Right forelimb (tissue), 1 donor: ENCODE measurements at places on chromosomes 4 and X.

DNA sequence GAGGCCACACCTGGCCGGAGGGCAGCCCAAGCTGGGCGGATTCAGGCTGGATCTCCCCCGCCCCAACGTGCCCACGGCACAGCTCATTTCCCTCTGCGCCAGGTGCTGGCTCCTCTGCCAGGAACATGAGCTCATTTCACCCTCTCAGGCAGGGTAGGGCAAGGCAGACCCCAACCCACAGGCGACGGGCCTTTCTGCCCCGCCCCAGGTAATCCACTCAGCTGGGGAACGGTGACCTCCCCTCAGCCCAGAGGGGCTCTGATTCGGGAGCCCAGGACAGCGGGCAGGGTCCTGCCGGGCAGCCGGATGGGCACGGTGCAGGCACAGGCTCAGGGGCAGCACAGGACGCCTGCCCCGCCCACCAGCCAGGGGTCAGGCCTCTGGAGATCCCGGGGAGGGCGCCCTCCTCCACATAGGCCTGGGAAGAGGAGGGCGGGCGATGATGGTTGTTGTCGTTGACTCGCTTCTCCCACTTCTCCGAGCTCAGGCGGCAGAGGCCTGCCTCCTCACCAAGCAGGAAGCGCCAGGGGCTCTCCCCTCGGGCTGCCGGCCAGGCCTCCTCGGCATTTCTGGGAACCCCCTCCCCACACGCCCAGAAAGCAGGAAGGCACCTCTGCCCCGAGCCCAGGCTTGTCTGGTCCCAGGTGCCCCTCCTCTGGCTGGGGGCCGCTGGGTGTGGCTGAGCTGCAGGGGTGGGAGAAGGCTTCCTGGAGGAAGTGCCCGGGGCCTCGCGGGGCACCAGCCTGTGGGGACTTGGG lies 31.1 kb downstream of the TACC3 start:
- no peak for DNase-seq

GRCh38 chr4:111802191-111802590 lies 343.1 kb upstream of the FAM241A start:
- DNase-seq: no peak

DNA sequence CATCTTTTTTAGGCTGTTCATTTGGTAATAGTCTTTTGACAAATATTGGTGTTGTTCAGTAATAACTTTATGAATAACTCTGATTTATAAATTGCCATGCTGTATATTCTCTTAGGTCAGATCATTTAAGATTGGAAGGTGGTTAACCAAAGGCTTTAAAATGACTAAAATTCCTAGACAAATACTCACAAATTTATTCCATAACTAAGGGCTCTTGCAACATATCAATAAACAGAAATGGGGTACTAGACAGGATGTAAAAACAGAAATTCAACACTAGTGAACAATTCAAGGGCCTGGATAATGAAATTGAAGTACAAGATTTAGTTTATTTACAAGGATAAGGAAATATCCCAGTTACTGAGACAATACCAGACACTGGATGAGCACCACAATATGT lies 328.6 kb downstream of the PCDH19 start:
- DNase-seq: no peak

DNA sequence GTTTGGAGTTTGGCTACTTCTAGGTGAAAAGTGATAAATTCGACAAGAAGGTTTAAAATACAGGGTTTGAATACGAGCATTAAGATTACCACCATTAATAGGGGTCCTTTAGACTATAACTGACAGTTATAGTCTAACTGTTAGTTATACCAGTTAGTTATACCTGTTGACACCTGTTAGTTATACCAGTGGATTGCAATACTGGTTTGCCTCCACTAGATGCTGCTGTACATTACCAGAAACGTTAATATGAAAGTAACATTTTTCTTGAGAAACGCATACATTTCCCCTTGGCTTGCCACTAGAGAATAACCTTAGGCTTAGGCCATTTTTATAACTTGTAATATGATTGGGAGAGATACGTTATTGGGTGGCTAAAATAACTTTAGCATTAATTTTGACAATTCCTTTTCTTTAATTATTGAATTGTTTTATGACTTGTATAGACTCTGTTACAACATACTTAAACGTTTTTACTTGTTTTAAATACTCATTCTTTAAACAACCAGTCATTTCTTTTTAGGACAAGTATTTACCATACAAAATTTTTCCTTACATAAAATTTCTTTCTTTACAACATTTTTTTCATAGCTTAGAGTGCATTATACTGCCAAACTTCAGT lies 911.2 kb downstream of the FSTL5 start:
- no peak for DNase-seq

GRCh38 chrX:131763674-131764073 lies 219.8 kb downstream of the OR13H1 start:
- no peak for DNase-seq

GRCh38 chrX:142238536-142238935 lies 33.4 kb upstream of the MAGEC2 start:
- no peak for DNase-seq

GRCh38 chr4:80196922-80197573 lies at the start of gene PRDM8:
Gene PRDM8 (plus strand): TSS chr4:80197503. CDS start chr4:80200081, 2,578 bp downstream.
- no peak for DNase-seq

GRCh38 chr4:184680698-184681097 lies 31.2 kb downstream of the PRIMPOL start:
- no peak for DNase-seq

GRCh38 chr4:69823481-69824186 lies 36.3 kb downstream of the SULT1E1 start:
- DNase-seq: no peak

GRCh38 chrX:133175605-133176004 lies 42.5 kb downstream of the TFDP3 start:
- no peak for DNase-seq

DNA sequence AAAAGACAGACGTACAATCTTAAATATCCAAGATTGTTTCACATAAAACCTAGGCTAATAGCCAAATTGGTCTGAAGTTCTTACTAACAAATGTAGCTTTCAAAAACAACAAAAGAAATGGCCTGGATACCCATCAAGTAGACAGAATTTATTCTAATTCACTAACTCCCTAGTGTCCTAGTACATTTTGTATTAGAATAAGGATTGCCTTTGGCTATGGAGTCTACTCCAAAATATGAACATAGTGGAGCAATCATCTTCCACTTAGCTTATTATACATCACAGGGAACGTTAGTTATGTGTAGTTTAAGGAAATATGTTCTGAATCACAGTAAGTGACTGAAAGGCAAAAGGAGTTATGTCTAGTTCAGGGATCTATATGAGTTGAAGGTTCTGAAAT lies 81.7 kb downstream of the MAPK10 start:
- no peak for DNase-seq

DNA sequence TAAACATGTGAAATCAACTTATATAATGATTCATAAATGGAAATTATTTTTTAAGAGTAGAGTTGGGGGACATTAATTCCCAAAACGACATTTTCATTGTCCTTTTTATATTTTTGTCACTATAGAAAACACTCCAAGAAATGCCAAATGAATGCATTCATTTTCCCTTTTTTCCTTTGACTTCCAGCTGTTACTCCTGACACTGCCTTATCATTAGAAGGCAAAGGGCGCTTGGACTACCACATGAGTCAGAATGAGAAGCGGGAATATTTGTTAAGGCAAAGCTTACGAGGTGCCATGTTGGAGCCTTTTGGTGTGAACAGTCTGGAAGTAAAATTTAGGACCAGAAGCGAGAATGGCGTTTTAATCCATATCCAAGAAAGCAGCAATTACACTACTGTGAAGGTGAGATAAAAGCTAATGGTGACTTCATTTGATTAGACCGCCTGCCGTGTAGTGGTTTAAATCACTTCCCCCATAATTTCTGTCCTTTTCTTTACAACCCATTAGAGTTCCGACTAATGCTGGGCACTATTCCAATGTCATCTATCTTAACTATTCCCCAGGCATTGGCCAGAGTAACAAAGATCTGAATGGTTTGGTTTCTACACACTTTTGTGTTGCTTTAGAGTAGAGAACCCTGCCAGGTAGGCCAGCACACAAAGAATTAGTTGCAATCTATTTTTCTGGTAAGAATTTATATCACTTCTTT lies 166.7 kb downstream of the FAT4 start:
- no peak for DNase-seq

GRCh38 chrX:136148391-136148790 lies 1.1 kb downstream of the FHL1 start:
- peak; percentile 41 for DNase-seq

- no peak for DNase-seq
Observed at GRCh38 chr4:184028561-184029374, 123.7 kb downstream of the STOX2 start.

GRCh38 chr4:176548571-176548970 lies 228.8 kb downstream of the SPCS3 start:
- DNase-seq: no peak

GRCh38 chr4:77833126-77833724 lies 14.1 kb upstream of the CNOT6L start:
- no peak for DNase-seq

- DNase-seq: peak; percentile 64
Observed at GRCh38 chr4:41541687-41542094, 3.7 kb downstream of the LIMCH1 start.

DNA sequence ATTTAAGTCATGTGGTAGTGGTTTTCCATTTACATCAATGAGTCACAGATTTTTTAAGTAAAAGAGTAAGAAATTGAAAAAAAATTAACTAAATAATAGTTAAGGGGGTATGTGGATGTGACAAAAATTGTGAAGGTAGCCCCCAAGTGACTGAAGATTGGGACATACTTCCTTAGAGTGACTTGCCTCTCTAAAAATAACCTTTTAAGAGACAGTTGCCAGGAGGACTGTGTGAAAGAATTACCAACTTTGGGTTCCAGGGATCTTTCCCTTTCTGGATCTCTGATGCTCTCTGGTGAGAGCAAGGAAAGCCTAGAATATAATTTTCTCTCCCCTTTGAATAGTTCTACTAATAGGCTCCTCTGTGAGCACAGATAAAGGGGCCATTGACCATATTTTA lies 42.7 kb downstream of the NHSL2 start:
- DNase-seq: no peak

DNA sequence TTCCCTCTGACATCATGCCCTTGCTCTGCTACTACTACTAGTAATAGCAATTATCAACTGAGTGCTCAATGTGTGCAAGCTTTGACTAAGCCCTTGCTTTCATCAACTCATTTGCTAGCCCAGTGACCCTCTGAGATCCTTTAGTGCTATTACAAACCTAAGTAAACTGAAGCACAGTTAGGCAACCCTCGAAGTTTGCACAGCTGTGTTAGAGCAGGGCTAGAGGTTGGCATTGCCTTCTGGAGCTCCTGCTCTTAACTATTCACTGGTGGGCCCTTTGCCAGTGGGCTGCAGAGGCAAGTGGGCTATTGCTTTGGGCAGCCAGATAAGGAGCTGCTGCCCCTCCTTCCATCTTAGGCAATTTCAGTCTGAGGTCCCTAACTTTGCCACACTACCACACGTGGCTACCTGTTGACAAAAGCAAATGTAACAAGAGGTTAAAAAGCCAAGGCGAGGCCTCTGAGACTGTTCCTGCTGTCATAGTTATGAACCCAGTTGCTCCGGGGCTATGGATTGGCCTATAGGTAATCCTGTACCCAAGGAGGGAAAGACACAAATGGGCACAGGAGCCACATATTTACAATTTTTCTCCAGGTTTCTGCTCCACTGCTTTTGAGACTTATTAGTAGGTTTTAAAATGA lies 41.5 kb upstream of the ANKRD50 start:
- no peak for DNase-seq

GRCh38 chr4:7864685-7865084 lies 75.0 kb downstream of the AFAP1 start:
- no peak for DNase-seq

GRCh38 chr4:183291070-183291469 lies 29.0 kb downstream of the CLDN22 start:
- no peak for DNase-seq

- no peak for DNase-seq
Observed at GRCh38 chr4:87033902-87034301, 99.1 kb downstream of the AFF1 start.

- DNase-seq: no peak
Observed at GRCh38 chrX:118824173-118824730, 628 bp downstream of the ZCCHC12 start.

DNA sequence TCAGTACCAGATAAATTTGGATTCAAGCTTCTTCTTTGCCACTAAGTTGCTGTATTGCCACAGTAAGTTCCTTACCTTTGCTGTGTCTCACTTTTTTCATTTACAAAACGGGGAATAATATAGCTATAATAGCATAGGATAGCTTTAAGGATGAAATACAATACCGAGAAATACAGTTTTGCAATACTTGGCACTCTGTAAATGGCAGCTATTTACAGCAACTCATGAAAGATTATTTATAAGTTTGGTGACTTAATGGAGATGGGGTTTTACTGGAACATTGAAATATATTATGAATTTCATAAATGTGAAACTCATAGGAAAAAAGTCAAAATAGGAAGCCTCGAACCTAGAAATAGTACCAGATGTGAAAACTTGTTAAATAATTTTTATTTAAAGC lies 27.6 kb downstream of the ANXA10 start:
- no peak for DNase-seq

GRCh38 chr4:37892641-37893040 lies 1.8 kb downstream of the TBC1D1 start:
- no peak for DNase-seq

DNA sequence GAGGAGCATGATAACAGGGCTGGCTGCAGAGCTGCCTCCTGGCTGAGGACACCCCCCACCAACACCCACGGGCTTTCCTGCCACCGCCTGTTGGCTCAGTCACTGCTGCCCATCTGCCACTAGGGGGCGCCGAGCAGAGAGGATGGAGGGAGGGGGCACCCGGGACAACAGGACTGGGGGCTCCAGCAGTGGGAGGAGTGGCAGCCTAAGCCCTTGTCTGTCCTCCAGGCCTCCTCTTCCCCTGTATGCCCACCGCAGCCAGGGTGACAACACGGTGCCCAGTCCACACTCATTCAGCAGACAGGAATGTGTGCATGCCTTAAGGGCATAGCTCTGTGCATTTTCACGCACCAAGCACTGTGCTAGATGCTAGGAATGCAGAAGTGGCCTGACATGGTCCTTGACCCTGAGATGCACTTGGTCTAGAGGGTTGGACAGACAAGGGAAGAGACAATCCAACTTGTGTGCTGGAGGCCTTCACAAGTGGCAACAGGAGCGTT lies 149.9 kb downstream of the AMMECR1 start:
- DNase-seq: no peak

DNA sequence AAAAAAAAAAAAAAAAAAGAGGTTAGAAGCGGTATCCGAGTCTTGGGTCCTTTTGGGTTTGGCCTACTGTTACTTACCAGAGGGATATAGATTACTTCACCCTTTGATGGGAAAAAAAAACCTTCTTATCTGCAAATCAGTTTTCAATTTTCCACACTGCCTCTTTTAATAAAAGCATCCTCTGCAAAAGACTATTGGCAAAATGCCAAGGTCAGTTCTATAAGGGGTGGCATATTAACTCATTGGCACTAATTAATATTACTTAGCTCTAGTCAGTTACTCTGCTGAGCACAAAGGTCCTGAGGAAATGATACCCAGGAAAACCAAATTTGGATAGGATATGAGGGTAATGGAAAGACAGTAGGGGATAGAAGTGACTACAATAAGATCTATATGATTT lies 44.3 kb upstream of the MTMR8 start:
- DNase-seq: no peak

DNA sequence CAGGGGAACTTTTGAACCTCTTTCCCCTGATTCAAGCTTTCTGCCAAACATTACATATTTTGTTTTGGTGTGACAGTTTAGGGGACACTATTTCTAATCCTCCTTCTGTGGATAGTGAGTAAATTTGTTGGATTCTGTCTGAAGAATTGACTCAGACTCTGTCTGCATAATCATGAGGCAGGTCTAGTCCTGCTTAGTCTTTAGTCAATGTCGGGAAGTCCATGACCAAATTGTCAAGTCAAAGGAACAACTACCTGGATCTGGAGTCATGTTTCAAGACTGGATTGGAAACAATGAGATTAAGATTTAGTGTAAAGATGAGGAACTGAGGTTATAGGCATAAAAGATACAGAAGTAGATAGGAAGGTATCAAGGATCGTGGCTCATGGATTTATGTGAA lies 100.9 kb downstream of the MAGEB17 start:
- DNase-seq: no peak
